HCT116 (cell line): ENCODE measurements at places on chromosomes 4 and X.
A peak's percentile ranks its signal among the peaks of the same experiment; 100 is the strongest.

DNA sequence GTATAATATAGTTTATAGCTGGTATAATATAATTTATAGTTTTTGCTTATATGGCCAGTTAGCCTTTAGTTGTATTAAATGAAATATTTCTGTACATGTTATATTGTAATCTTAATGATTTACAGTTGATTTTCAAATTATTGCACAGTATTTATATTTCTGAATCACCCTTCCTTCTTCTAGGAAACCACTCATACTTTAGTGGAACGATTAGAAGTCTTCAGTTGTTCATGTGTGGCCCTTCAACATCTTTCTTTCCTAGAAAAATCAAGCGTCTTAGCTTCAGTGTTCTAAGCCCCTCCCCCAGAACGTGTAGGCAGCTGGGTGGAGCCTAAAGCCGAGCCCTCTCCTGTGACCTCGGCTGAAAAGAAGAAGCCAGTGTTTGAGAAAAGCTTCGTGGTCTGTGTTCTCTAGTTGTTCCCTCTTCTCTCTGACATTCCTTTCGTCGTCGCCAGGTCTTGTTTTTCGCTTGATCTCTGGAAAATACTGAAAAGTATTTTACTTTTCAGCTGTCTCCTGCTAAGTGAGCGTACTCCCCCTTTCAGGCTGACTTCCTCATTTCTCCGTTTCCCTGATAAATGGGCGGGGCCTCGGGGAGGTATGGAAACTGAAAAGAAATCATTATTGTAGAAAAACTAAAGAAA, at the start of gene C4orf33:
TSS of gene C4orf33 (plus strand) at position 342 of the 644 bp plus-strand sequence. CDS start 6,459 bp downstream, outside the sequence.
- peak; percentile 62 for DNase-seq

GRCh38 chrX:28920153-28920943, 333.1 kb downstream of the IL1RAPL1 start:
- DNase-seq = no peak

GRCh38 chr4:23934915-23935314, 45.1 kb upstream of the PPARGC1A start:
- DNase-seq = no peak

DNA sequence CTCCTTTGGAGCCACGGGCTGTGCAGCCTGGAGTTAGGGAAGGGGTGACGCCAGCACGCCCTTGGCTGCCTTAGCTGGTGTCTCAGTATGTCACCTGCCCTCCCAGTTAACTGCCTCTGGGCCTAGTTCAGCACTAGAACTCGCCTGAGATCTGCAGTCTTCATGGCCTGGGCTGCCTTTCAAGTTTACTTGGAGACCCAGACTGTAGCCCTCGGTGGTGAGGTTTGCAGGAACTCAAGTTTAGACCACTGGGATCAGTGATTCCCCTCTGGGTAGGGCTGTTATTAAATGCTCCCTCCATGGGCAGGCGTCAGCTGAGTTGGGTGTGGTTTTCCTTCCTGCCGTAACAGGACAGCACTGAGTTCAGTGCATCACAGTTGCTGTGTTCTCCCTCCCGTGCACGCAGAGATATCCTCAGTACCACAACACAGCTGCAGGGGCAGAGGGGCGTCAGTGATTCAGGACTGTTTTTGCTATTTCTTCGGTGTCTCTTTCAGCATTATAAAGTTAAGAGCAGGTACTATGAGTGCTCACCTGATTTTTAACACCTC, 30.5 kb downstream of the PLAC8 start:
- DNase-seq = no peak
